ENCODE measurements at places on chromosomes 5 and 9. TPM values are rescaled to one million over a fixed set of nuclear protein-coding genes. Genes with fewer than 3 reads are reported as not detected.

DNA sequence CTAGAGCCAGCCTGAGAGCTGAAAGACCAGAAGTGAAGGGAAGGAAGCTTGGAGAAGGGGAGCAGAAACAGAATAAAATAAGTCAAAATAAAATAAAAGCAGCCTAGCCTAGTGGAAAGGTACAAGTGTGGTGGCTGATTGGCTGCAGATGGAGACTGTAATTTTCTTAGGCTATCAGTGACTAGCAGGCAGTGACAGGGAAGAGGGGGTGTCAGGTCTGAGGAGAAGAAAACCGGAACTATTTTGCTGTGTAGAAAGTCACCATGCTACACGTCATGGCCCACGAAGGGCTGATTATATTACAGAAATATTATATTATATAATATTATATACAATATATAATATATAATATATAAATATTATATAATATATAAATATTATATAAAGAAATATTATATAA lies 98.1 kb upstream of the TAF11L2 start:
- no peak for DNase-seq

DNA sequence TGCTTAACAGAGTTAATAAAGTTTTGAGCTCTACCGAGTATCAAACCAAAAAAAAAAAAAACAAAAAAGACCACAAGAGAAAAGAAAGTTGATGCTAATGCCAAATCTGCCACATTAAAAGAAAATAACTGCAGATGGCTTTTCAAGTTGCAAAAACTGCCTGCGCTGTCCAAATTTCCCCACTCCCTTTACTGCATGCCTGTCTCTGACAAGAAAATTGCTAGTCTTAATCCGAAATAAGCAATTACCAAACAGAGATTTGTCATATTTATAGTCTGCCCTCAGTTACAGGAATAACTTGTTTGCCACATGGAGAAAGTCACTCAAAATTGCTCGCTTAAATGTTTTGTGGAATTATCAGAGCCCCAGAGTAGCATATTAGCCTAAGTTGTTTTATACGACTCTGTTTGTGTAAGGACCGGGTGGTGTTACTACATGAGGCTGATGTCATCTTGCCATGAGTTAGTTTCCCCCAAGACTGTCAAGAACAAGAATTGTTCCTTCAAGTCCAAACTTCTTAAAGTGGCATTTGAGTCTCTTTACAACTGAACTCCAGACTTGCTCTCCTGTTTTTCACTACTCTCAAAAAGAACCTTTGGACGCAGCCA lies 160.9 kb downstream of the CEP120 start:
- no peak for DNase-seq

GRCh38 chr9:27142299-27142930 lies 33.4 kb downstream of the TEK start:
- DNase-seq: no peak

- DNase-seq: no peak
Observed at GRCh38 chr5:157865781-157866180, 6.8 kb upstream of the CLINT1 start.

GRCh38 chr9:94632737-94633136 lies 6.6 kb downstream of the FBP1 start:
- no peak for DNase-seq

DNA sequence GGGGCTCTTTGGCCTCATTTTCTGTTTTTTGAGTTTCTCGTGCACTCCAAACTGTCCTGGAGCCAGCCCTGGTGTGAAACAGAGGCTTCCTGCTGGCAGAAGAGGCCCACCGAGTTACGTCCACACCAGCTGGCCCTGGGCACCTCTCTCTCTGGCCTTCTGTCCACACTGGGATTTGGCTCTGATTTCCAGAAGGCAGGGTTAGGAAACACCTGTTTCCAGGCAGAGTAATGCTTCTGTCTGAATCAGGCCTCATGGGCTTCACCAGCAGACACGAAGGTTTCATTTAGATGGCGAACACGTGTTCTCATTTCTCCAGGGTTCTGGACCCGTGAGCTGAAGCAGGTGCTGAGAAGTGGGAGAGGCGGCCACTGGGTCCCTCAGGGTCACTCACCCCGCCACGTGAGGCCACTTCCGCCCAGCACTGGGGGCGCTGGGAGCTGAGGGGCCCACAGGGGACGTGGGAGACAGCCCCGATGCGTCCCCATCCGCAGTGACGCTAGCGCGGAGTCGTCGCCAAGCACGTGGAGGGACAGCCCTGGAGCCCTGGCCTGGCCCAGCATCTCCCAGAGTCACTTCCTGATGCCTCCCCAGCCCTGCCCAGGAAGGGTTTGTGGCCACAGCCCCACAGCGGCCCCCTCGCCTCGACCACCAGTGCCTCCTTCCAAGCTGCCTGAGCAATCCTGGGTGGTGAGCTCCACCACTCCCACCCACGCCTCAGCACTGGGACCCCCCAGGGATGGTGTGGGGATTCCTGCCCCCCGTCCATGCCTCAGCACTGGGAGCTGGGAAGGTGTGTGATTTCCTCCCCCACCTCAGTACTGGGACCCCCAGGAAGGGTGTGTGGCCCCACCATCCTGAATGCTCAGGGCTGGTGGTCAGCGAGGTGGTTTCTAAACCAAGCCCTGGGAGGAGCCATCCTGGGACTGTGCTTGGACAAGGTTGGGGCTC lies 4.9 kb upstream of the LRRC14B start:
- DNase-seq: no peak

Gene HAPLN1
- not detected for total RNA-seq

Gene CENPK
- 42.7 TPM for total RNA-seq

Gene NUTM2F
- total RNA-seq: not detected

Gene GCNT1
- total RNA-seq: 7.9 TPM

Gene EDIL3
- total RNA-seq: 0.24 TPM

Gene SMIM3
- total RNA-seq: 6.9 TPM

Gene GTF3C4
- total RNA-seq: 16.1 TPM

Gene PCDHB1
- not detected for total RNA-seq

Gene LRRC70
- 1.1 TPM for total RNA-seq

Gene C5orf52
- not detected for total RNA-seq

Gene EPB41L4A
- 27.6 TPM for total RNA-seq

All from Calu3 (cell line).